Naive B cell (primary cell): ENCODE measurements at places on chromosomes 4 and X. TPM values are rescaled to one million over a fixed set of nuclear protein-coding genes. Genes with fewer than 3 reads are reported as not detected.

- no peak for DNase-seq
Measured at GRCh38 chr4:52956691-52957090, 94.6 kb downstream of the RASL11B start.

DNA sequence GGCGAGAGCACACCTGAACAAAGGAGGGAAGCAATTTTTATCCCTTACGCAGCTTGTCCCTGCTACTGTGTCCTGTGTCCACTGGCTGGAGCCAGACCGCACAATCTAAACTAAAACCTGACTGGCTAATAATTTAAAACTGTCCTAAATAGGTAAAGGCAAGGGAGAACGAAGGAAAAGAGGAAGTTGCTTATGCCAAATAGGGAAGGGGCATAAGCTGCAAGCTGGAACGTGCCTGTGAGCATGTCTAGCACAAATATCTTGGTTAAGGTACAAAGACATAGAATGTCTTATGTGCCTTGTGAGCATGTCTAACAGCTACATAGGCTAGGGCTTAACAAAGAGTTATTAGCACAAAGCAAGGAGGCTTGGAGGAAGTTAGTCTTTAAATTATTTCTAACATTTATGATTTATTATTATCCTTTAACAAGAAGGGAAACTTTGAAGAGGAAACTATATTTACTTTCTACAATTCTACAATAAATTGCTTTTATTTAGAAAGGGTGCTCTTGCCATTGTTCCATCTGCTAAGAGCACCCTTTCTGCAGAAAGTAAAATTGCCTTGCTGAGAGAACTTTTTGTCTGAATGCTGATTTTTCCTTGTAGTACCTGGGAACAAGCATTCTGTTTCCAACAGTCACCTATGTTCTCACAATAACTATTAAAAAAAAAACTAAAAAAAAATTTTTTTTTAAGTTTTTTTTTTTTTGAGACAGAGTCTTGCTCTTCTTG, 80.6 kb upstream of the CBR4 start:
- no peak for DNase-seq

- peak; percentile 25 for DNase-seq
Measured at GRCh38 chr4:36310793-36311192, 29.4 kb downstream of the DTHD1 start.

- no peak for DNase-seq
Measured at GRCh38 chr4:177401658-177402273, 40.5 kb downstream of the AGA start.

- DNase-seq, result no peak
Measured at GRCh38 chr4:42488114-42488513, 90.8 kb downstream of the SHISA3 start.

DNA sequence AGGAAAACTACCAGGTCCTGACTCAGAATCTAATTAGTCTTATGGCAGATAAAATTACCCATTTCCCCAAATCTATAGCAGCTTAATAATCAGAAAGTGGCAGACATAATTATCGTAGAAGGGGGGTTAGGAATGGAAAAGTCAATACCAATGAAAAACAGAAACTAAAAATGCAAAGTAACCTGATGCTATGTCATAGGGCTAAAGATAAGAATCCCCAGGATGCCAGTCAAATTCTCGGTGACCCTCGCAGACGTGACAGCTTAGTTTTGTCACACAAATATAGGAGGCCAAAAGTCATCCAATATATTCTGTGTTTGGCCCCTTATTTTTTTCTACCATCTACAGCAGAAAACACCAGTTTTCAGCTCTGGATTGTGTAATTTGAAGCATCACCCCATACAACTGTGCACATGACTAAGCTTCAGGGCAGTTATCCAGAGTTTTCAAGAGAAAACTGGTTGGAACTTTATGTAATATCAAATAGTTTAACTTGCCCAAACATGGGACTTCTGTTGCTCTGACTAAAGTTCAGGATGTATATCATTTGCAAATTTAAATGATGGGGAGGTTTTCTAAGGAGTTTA, 30.9 kb downstream of the RASSF6 start:
- DNase-seq, result no peak

SLC9B1 gene
- polyA plus RNA-seq, result 6.4 TPM

- no peak for DNase-seq
Measured at GRCh38 chr4:158239196-158239595, 28.9 kb downstream of the TMEM144 start.

RNF175 gene
- 0.69 TPM for polyA plus RNA-seq

DNA sequence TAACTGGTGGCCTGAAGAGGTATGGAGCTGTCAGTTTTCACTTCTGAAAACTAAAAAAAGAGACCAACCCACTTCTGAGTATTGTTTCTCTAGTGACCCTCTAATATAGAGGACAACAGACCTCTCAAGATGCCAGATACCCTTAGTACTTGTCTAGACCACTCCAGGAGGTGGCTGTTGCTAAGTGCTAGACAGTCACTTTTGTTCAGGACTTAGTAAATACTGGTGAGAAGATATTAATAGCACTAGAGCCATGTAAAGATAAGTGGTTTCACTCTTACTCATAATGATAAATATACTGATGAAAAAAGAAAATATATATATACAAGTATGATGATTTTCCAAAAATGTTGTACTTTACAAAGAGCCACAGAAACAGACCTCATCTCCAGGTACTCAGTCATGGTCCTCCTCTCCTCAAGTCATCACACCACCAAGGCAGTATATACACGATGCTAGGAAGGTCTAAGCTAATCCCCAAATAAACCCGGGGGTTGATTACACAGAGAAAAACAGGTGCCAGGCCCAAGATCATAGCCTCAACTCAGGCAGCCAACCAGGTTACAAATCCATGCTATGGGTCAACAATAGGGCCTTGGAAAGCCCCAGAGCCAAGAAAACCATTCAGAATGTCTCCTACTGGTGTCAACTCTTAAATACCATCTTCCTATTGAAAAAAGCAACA, 66.9 kb downstream of the ARHGEF9 start:
- DNase-seq, result no peak

DNA sequence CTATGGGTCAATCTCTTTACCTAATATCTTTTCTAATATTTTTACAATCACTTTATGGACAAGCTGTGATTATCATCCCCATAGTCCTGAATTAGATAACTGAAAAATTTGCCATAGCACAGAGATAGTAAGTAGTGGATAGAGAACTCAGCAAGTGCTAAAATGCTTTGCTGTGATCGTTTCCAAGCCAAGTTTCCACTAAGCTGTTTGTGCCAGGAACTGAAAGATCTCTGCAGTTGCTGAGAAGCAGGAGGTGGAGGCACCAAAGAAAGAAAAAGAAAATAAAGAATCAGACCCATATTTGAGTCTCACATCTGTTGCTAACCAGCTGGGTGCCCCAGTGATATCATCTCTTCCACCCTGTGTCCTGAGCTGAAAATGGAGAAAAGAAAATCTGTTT, 605.6 kb upstream of the BOD1L1 start:
- no peak for DNase-seq

GRCh38 chr4:185761352-185762235, 50.4 kb downstream of the SORBS2 start:
- no peak for DNase-seq

PNMA6F gene
- polyA plus RNA-seq, result not detected

DNA sequence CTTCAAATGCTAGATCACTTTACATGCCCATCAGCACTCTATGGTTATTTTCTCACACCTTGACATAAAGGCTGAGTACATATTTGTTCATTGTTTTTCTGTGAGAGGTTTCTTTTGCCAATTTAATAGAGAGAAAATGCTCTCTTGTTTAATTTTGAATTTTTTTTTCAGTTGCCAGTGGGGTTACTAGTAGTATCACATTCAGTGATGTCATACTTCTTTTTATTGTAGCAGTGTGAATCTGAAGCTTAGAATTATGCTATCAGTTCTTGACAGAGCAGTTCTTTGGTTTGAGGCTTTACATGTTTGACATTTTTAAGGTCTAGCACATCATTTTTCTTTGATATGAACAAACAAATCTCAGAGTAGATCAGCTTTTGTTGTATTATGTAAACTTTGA, 185.4 kb downstream of the NWD2 start:
- no peak for DNase-seq

TBC1D8B gene
- 0.30 TPM for polyA plus RNA-seq

TCEAL3 gene
- polyA plus RNA-seq, result 3.5 TPM

DNA sequence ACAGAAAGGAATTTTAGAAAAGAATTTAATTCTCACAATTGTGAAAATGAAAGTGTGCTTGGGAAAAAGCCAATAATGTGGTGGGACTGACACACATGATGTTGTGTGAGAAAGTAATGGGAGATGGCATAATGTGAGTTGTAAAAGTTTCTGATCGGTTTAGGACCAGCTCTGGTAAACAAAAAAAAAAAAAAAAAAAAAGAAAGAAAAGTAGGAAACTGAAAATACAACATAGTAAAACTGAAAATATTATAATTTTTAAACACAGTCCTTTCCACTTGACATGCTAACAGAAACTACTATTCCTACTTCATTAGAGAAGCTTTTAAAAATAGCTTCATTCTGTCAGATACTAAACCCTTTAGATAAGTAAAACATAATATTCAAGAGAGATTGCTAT, 28.2 kb downstream of the RAP1GDS1 start:
- DNase-seq, result no peak

DNA sequence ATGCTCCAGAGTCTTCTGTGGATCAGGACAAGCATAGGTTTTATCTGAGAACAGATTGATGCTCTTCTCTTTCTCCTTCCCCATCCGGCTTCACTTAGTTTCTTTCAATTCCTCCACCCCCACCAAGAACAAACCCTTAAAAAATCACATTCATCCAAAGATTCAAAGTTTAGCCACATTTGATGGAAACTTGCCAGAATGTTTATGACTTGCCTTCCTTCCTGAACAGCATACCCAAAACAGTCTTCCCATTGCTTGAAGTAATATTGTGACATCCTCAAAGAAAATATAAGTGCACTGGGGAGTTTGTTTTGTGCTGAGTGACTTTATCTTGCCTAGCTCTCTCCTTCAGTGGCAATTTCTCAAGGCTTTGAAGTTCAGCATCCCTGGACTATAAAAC, 83.0 kb downstream of the MAGEB17 start:
- no peak for DNase-seq

- no peak for DNase-seq
Measured at GRCh38 chrX:130637591-130637990, 235.8 kb downstream of the RBMX2 start.

GLOD5 gene
- not detected for polyA plus RNA-seq

- DNase-seq, result no peak
Measured at GRCh38 chr4:37415845-37416369, 171.4 kb downstream of the NWD2 start.

DNA sequence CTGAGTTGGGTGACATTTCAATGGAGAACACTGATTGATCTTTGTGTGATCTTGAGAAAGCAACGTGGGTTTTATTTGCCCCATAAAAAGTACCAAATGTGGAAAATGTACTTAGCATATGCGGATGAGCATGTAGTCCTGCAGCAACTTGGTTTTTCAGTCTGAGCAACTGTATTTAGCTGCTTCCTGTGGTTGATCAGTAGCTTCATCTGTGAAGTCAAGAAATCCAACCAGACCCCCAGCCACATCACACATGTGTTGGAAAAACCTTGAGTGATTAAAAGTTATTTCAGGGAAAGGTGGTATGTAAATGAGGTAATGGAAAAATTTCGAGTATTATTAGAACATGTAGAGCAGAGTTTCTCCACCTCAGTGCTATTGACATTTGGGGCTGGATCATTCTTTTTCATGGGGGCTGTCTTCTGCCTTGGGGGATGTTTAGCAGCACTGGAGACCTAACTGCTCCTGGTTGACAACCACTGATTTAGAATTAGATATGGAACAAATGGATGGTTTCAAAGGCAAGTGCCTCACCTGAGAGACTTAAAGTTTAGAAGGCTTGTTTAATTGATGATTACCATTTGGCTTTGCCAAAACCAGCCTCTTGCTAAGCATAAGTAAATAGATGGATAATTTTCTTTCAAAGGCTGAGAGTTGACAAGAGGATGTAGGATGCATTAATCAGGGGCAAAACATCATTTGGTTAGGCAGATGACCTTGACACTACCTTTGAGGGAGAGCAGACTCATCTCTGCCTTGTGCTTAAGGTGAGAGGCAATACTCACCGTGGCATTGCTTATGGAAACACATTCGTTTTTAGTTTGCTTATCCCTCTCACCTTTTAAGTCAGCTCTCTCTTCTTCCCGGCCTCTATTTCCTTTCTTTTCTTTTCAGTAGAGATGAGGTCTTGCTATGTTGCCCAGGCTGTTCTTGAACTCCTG, 193.0 kb upstream of the RPS6KA3 start:
- DNase-seq, result no peak

LRBA gene
- polyA plus RNA-seq, result 18.0 TPM

DNA sequence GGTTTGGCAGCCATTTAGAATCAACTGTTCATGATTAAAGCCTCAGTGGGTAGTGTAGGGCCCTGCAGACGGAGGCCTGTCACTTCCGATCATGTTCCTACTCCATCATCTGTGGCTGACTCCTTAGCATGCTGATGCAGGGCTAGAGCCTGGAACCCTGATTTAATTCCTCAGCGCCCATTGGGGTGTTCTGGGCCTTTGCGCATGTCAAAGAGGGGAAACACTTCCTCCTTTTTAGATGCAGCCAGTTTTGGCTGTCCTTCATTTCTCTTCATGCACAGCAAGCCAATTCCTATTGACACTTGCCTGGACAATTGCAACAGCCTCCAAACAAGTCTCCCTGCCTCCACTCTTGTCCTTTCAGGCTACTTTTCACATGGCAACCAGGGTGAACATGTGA, 51.9 kb upstream of the MAGEA4 start:
- DNase-seq, result no peak

DNA sequence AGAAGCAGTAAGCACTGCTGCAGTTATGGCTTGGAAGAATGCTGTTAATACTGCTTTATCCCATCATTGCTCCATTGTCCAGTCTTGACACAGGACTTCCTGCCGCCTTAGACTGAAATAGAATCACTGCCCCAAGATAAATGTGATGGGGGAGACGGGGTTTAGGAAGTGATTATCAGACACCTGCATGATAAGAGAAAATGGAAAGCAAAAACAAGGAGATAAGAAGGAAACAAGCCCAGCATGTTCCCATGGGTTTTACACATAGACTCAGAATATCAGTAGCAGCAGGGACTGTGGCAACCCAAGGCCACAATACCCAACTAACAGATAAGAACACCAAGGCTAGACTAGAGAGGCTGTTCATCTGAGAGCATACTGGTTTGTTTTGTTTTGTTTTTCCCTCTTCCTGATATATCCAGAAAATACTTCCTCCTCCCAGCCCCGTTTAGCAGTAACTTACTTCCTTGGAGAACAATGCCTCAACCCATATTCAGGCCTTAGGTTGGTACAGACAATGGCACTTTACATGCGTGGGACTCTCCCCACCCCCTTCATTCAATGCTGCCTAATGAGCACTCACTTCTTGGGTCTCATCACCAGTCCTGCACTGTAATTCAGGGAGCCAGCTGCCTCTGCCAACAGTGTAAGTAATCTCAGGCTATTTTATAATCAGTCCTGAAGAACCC, 232.6 kb downstream of the CBR4 start:
- no peak for DNase-seq
